Stimulated activated naive CD8-positive, alpha-beta T cell treated with anti-CD3 and anti-CD28 coated beads, Interleukin-15, amount 100 ng/mL, for 72 hours (primary cell): ENCODE measurements at places on chromosomes 7 and 10.

GRCh38 chr7:157399086-157399687 is 62.4 kb downstream of the DNAJB6 start:
- DNase-seq, result no peak

DNA sequence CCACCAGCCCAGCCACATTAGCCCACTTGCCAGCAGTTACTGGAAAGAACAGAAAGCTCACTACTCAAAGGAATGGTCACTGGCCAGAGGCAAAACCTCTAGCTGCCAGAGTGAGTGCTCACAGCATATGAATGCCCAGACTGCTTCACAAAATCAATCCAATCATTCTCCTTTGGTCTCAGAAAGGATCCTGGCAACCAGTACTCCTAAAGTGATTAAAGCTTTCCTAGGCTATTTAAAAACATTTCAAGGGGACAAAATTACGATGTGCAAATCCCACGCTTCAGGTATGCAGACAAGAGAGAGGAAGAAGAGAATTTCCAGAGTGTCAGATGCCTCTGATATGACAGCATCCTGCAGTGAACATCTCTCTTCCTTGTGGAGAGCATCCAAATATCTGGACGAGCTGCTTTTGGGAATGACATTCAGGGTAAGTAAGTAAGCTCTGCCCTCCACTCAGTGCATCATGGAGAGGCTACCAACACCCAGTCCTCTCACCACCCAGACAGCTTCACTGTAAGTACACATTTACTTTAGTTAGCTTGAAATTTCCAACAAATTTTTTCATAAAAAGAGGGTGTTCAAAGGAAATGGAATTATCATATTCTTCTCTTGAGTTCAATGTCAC is 25.1 kb downstream of the ICA1 start:
- DNase-seq, result no peak

GRCh38 chr10:75655791-75656451 is 224.5 kb downstream of the LRMDA start:
- DNase-seq, result no peak

DNA sequence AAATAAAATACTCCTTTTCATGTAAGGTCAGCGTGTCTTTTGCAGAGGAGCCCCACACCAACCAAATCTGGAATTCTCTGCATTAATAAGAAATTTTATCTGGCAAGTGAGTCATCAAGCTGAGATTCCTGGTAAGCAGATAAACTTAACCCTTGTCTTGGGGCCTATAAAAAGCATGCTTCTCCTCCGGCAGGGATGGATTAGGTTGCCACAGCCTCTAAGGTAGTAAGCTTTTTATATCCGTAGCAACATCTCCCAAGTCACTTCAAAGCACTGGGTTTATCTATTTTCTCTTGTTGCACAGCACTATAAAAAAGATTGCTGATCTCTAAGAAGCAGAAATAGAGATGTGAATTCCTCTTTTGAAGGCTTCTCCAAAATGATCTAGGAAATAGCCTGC is 202.8 kb upstream of the NOBOX start:
- DNase-seq, result no peak

- no peak for DNase-seq
Measured at GRCh38 chr7:66768865-66769832, 28.6 kb downstream of the RABGEF1 start.

DNA sequence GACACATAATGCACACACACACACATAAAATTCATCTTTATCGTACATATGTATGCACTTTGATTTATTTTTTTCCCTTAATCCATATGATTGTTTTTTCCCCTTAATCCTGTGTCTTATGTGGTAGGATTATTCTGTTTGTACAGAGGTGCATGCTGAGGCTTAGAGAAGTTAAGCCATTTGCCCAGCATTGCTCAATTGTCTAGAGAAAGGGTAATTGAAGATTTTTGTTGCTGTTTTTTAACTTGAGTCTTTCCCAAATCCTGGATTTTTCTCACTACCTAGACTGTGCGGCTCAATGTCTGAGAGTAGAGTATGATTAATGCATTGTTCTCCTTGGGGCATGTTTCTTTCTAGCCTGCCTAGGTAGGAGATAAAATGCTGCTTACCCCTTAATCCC is 35.0 kb downstream of the WBP1L start:
- no peak for DNase-seq

DNA sequence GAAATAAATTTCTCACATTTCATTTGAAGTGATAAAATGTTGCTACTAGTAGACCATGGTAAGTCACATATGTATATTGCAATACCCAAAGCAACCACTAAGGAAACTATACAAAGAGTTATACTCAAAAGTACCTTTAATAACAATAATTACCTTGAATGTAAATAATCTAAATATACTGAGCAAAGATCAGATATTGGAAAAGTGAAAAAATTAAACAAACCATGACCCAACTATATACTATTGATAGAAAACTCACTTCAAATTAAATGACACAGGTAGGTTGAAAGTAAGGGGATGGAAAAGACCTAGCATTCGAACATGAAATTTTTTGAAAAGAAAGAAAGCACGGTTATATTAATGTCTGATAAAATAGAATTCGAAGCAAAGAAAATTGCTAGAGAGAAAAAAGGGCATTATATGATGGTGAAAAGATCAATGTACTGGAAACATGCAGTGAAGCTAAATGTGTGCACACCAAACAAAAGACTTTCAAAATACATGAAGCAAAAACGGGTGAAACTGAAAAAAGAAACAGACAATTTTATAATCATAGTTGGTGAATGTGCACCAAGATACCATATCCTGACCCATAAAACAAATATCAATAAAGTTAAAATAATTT is 29.1 kb downstream of the TFPI2 start:
- DNase-seq, result no peak

DNA sequence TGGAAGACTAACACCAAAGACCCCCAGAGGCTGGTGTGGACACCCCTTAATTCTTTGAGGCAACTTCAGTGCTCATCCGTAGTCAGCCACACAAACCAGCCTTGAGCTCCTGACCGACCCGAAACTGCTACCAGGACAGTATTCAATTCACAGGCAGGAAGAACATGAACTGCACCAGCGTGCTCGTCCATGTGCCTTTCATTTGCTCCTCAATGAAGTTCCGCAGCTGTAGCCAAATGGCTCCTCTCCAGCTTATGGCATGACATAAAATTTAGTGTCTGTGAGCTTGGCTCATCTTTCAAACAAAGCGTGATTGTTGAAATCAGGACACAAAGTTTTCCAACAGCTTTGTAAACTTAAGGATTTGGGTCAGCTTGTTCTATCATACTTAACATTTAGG is 144.1 kb upstream of the FAM171A1 start:
- no peak for DNase-seq

- no peak for DNase-seq
Measured at GRCh38 chr7:69795932-69796331, 197.7 kb downstream of the AUTS2 start.

DNA sequence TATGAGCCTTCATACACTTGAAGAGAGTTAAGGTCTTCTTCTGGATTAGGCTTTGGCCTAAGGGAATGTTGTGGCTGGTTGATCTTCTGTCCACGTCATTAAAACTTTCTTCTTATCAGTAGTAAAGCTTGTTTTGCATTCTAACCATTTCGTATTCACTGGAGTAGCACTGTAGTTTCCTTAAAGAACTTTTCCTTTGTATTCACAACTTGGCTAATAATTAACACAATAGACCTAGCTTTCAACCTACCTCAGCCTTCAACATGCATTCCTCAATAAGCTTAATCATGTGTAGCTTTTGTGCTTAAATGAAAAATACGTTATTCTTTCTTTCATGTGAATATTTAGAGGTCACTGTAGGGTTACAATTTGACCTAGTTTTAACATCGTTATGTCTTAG is 42.8 kb downstream of the AKR1C8 start:
- no peak for DNase-seq

DNA sequence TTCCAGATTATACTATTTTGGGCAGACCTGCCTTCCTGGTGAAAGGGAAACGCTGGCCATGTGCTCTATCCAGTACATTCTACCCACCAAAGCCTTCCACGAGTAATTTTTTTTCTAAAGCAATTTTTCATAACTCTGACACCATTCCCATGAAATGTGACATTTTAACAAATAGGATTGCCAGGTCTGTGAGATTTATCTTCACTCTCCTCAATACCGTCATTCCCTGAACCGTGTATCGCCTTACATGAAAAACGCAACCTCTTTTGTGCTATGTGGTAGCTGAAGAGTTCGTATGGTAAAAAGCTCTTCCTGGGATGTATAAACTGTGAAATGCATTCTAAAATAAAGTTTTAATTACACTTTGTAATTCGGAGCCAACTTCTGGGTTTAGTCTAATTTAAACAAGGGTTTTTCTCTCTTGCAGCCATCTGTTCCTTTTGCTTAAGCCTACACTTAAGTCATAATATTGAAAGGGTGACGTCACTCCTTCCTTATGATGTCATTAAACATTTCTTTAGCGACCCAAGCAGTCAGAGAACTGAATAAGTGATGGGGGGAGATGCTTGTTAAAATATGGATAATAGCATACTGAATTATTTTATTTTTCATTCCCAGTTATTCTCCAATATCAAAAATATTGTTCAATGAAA is 27.7 kb downstream of the C1QL3 start:
- DNase-seq, result no peak

DNA sequence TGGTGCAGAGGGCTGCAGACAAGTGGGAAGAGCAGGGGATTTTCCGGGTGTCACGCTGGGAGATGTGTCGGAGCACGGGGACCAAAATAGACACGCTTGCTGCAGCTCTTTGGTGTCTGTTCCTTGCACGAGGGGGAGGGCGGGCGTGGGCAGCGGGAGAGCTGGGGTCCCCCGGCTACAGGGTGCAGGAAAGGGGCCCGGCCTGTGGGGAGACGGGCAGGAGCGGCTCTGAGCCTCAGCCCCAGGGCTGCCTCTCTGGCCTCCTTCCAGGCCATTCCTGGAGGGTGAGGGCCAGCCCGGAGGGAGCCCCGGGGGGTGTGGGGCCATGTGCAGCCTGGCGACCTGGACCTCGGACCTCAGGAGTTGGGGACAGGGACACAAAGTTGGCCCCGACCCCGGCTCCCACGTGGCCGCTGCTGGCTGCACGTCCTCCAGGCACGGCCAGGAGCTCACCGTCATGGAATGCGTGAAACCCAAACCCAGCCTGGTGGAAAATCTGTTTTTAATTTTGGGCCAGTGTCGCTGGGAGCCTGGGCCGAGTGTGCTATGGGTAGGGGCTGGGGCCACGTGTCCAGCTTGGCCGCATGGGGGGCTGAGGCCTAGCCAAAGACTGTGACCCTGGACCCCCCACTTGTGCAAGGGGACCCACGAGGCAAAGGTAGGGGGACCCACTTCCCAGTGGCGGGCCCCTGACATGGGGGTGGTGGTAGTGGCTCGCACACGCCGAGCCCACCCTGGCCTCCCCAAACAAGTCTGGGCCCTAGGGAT is 6.6 kb downstream of the TTYH3 start:
- no peak for DNase-seq

GRCh38 chr10:7335977-7336376 is 74.9 kb downstream of the SFMBT2 start:
- no peak for DNase-seq

DNA sequence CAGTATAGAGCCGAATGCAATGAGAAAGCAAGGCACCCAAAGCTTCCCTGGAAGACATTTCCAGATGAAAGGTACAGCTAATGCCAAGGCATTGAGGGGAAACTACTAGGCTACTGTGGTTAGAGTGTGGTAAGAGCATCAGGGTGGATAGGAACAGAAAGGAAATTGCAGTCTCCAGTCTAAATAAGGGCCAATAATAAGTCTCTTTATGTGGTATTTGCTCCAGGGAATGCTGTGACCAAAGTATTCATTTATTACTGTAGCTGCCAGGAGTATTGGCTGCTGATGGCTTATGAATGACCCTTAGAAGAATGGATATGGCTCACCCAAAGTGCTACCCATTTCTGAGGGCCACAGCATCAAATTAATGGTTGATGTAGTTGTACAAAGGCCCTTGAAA is 30.1 kb upstream of the POT1 start:
- no peak for DNase-seq

GRCh38 chr10:107163076-107163855 is 1.2 kb downstream of the SORCS1 start:
- no peak for DNase-seq

DNA sequence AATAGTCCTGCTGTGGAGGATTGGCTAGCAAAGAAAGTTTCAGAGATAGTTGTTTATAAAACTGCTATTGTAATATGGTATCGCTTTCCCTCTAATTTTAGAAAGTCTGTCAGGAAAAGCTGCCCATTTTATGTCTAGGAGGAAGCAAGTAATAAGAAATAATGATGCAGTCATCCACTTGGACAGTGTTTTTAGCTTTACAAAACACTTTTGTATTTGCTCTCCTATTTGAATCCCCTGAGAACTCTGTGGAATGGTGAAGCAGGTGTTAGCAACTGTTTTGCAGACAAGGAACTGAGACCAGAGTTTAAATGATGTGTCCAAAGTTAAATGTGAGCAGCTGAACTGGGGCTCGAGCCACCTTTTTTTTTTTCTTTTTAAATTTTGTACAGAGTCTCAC is 455.8 kb downstream of the XPNPEP1 start:
- DNase-seq, result no peak

DNA sequence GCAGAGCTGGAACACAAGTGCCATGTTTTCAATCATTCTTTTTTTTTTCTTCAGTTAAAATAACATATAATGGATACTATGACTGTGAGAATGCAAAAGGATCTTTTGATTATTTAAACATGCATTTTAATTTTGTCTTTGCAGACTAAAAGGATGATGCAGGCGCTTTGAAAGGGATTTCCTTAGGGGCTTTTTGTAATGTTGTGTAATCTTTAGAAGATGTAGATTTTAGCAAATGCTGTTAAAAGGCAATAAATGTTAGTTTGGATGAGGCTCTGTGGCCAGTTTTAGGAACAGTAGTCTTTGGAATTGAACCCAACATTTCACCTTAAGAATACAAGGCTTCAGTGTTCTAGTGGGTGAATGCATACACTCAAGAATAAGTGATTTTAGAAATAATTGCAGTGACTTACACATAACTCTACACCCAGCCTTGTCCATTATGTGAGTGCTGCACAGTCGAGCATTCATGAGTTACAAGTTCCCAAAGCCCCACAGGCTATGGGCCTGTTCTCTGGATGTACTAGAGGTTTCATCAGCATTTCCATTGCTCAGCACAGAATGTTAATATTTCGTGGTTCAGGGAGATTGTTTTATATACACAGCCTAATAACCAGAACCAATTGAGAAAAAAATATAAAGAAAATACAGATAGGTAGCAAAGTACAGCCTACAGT is 11.6 kb downstream of the PAPSS2 start:
- DNase-seq, result no peak

- DNase-seq, result no peak
Measured at GRCh38 chr7:31569528-31569927, 55.6 kb downstream of the ITPRID1 start.

DNA sequence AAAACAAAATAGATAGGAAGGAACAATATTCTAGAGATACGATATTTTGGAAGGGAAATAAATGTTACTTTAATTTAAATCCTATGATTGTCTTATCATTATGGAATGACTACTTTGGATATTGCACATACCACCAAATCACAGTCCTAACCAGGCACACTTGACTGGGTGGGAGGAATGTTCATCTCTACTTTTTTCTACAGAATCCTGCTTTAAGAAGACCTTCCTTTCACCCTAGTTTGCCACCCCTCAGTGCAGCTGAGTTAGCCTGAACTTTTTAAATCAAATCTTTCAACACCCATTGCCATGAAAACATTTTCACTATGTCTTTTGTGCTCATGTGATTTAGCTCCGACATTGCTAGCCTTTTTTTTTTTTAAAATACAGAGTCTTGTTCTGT is 38.1 kb downstream of the RELN start:
- no peak for DNase-seq
